HS-27A (cell line): ENCODE measurements at places on chromosomes 7 and 10.

DNA sequence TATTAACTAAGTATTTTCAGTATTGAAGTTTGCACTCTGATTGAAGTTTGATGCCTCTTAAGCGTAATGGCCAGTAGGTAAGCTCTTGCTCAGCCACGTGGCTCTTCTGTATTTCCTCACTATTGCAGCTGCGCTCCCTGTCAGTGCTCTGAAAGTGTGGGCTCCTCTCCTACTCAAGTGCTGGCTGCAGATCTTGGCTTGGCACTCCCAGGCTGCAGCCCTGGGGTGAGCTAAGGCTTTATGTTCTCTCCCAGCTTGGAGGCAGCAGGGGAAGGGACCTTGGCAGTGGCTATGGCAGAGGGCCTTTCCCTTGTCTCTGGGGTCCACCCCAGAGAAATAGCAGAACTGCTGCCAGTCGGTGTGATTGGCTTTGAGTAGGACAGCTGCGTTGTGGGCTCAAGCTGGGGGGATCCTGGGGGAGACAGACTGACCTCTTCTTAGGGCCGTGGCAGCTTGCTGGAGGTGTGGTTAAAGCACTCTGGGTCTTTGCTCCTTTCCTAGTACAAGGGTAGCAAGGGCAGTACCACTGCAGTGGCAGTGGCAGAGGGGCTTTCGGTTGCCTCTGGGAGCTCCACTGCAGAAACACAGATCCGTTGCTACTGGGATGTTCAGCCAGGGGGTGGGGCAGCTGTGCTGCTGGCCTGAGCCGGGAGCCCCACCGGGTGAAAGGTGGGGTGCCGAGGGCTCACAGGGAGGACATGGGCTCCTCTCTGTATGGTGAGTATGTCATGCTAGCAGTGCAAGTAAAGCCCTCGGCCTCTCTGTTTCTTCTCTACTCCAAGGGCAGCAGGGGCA lies 100.5 kb downstream of the GLCCI1 start:
- DNase-seq = no peak

DNA sequence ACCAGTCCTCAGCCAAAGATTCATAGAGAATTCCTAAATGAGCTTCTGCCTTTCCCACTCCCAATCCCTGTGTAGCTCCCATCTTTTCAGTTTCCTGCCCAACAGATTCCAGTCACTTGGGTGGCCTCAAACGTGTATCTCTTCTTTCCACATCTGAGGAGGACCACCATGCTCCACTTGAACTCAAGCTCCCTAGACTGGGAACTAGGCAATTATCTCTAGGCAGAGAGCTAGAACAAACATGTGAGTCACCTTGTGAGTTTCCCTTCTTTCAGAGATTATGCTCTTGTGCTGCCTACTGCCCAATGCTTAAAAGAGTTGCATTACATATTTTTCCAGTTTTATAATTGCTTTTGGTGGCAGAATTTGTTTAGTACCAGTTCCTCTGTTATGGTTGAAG lies 178.0 kb downstream of the MDFIC start:
- no peak for DNase-seq

GRCh38 chr7:120951309-120951699 lies 727 bp downstream of the ING3 start:
- DNase-seq = no peak

DNA sequence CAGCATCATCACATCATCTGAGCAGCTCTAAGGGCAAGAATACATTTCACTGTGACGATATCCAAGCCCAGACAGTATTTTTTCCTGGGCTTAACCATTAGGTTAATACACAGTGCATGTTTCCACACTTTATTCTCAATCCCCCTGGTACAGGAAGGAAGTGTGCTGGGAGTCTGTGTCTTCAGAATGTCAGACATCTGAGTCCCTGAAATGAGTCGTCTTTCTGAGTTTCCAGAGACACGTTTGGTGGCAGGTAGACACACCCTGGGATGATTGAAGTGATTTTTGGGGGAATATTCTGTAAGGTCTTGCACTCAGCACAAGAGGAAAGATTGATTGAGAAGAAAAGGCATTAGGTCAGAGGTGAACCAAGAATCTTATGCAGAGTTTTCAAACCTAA lies 13.1 kb upstream of the SHH start:
- DNase-seq = no peak

GRCh38 chr10:123718544-123719060 lies 52.4 kb downstream of the GPR26 start:
- DNase-seq = no peak
